Stimulated activated CD4-positive, alpha-beta T cell treated with anti-CD3 and anti-CD28 coated beads, Interleukin-1b, Interleukin-23, amount 100 ng/mL, for 1 hour (primary cell): ENCODE measurements at places on chromosomes 11 and 22.

GRCh38 chr11:57360991-57361390 lies 20.0 kb downstream of the PRG3 start:
- DNase-seq, result no peak

DNA sequence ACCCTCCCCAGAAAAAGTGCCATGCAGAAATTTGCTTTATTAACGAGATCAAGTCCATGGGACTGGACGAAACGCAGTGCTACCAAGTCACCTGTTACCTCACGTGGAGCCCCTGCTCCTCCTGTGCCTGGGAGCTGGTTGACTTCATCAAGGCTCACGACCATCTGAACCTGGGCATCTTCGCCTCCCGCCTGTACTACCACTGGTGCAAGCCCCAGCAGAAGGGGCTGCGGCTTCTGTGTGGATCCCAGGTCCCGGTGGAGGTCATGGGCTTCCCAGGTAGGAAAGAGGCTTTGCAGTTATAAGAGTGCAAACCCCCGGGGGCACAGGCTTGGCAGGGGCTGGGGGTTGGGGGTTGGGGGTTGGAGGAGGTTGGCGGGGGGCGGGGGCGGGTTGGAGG lies 4.2 kb downstream of the APOBEC3H start:
- no peak for DNase-seq

DNA sequence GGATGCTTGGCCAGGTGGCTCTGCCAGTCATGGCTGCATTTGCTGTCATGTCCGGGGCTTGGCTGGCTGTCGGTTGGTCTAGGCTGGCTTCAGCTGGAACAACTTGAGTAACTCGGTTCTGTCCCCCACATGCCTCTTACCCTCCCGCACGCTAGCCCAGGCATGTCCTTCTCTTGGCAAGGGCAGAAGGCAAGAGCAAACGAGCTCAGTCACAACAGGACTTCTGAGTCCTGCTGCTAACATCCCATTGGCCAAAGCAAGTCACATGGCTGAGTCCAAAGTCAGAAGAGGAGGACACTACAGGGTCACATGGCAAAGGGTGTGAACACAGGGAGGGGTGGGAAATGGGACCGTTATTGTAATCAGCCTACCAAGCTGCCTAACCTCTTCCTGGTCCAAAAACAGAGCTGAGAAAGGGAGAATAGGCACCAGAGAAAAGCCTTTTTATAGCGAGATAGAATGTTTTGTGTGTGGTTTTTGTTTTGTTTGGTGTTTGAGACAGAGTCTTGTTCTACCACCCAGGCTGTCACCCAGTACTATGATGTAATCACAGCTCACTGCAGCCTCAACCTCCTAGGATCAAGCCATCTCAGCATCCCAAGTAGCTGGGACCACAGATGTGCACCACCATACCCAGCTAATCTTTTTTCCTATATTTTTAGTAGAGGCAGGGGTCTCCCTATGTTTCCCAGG lies 81.9 kb downstream of the MN1 start:
- no peak for DNase-seq

- no peak for DNase-seq
These were observed 192.6 kb upstream of the NARS2 start for GRCh38 chr11:78767027-78767932.

- no peak for DNase-seq
These were observed 76.6 kb downstream of the PKNOX2 start for GRCh38 chr11:125241104-125241503.

GRCh38 chr11:81913793-81914192 lies 819.9 kb downstream of the FAM181B start:
- DNase-seq, result no peak

DNA sequence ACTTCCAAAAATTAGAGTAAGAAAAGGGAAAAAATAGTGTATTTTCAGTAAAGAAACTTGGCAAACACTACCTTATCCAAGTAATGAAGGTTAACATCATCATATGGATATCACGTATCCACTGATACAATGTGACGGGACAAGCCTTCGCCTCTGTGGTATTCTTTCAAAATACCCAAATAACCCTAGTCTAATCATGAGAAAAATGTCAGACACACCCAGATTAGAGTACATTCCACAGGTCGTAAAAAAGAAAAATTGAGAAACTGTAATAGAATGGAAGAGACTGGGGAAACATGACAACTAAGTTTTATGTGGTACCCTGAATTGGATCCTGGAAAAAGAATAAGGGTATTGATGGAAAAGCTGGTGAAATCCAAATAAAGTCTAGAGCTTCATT lies 48.9 kb downstream of the NARS2 start:
- no peak for DNase-seq

DNA sequence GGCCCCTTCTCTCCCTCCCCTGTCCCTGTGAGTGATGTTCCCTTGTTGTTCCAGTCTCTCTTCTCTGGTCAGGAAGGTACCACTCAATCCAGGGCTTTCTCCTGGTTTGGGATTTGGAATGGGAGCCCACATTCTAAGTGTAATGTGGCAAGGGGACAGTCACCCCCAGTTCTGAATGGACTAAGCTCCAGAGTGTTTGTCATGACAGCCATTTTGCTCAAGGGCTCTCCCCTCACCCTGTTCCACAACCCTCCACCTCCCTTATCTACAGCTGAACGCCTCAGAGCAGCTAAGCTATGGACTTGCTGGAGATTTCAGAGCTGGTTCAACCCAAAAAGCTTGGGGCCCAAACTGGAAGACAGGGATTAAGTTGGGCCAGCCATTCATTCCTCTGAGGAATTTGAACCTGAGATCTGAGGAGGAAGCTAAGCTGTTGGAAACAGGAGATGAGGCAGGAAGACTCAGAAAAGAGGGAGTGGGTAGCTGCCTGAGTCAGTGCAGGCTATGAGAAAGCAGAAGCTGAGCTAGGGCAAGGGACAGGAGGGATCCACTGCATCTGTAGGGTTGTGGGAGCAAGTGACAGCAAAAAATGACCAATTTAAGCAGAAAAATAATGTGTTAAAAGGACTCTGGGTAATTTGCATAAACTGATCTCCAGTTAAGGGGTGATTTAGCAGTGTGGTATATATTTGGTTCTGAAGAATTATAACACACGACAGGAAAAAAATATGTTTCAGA lies 22.9 kb upstream of the FCHSD2 start:
- DNase-seq, result no peak

DNA sequence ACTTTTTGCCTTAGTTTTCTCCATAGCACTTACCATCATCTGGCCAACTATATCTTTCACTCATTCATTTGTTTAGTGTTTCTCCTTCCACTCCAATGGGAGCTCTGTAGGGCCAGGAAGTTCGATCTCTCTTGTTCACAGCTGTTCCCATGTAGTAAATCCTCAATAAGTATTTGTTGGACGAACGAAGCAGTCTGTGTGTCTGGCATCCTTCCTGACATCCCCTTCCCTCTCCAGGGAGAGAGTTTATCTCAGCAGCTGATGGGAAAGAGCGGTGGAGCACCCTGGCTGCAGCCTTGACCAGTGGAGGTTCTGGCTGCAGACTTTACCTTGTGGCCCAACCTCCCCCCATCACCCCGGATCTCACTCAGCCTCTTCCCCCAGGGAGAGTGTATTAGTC lies 141.7 kb downstream of the CHST1 start:
- DNase-seq, result no peak

DNA sequence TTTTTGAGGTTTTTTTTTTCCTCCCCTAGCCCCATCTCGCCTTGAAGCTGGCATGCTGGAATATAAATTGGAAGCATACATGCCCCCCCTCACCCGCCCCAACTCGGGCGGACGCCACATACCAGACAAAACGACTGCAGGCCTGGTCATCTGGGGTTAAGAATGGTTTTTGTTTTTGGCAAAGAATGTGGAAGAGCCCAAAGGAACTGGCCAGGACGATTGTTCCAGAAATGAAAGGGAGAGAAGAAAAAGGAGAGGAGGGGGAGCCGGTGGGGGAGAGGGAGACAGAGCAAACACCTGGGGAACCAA lies 25.0 kb downstream of the MN1 start:
- DNase-seq, result no peak

GRCh38 chr22:32080904-32081303 lies 37.8 kb downstream of the SLC5A1 start:
- DNase-seq, result no peak

- DNase-seq, result no peak
These were observed 11.2 kb upstream of the MALAT1 start for GRCh38 chr11:65487467-65488272.

- DNase-seq, result no peak
These were observed 7.2 kb downstream of the OR4D10 start for GRCh38 chr11:59480359-59480758.

- no peak for DNase-seq
These were observed 77.4 kb upstream of the SHANK2 start for GRCh38 chr11:71329786-71330185.

- no peak for DNase-seq
These were observed 41.9 kb upstream of the KIRREL3 start for GRCh38 chr11:127042445-127042844.

GRCh38 chr11:19428206-19429002 lies 187.7 kb upstream of the E2F8 start:
- DNase-seq, result no peak

DNA sequence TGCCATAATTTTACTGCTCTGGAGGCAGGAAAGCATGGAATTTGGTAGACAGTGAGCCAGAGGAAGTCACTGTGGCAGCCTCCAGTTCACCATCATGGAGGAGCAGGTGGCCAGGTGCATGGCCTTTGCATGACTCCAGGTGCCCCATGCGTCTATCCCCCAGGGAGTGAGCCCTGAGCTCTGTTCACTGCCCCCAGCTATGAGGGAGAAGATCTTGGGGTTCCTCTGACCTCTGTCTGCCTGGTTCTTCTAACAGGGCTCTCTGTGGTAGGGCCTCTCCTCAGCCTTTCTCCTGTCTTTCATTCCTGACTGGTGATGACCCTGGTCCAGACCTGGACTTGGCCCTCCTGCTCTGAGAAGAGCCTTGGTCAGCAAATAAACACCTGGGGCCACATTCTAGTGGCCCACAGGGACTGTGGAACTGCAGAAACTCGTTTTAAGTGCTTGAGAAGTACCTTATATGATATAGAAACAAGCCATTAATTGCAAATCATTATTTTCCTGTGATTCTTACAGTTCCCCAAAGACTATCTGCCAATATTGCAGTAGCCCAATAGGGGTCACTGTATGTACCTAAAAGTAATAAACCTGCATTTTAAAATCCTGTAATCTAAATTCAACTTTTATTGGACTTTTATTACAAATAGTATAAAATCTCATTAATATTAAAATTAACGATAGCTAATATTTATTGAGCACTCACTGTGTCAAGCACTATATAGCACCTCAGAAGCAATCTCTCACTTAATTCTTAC lies 120.0 kb upstream of the SYT13 start:
- DNase-seq, result no peak

GRCh38 chr11:78080084-78080817 lies 589 bp upstream of the NDUFC2 start:
- DNase-seq, result no peak
